Progenitor cell of endocrine pancreas (in vitro differentiated cells): ENCODE measurements at places on chromosomes 3 and 15.

DNA sequence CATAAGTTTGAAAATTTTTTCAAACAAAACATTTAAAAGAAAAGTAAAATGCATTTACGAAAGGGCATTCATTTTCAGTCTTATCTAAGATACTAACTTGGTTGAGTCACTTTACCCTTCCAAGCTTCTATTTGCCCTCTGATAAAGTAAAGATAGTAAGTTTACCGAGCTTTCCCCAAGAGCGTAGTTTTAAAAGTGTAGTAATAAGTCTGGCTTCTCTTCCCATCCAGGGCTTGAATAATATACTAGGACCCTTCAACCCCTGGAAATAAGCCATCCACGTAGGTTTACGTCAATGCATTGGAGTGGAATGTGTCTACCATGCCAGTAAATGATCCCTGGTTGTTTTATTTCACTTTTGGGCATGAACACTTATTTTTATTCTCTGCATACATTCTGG lies 608.3 kb downstream of the NTRK3 start:
- no peaks in the 10 kb centered on the region for H3K36me3 ChIP-seq
- no peak overlapping the region for H3K4me3 ChIP-seq
- no peak overlapping the region for H3K27ac ChIP-seq
- H3K4me1 ChIP-seq = peaks cover 4% of the 10 kb centered on the region
- no peak for DNase-seq

DNA sequence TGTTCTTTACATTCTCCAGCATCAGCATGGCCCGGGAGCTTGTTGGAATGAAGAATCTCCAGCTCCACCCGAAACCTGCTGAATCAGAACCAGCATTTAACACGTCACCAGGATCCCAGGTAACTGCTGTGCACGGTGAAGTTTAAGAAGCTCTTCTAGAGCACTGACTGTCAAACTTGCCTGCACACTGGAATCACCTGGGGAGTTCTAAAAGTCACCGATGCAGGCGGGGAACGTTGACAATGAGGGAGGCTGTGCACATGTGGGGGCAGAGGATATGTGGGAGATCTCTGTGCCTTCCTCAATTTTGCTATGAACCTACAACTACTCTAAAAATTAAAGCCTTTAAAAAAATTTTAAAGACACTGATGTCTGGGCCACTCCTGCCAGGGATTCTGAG lies 19.1 kb upstream of the PAQR5 start:
- H3K27ac ChIP-seq = no peak overlapping the region
- DNase-seq = no peak
- no peaks in the 10 kb centered on the region for H3K36me3 ChIP-seq
- peaks cover 14% of the 10 kb centered on the region for H3K27me3 ChIP-seq

DNA sequence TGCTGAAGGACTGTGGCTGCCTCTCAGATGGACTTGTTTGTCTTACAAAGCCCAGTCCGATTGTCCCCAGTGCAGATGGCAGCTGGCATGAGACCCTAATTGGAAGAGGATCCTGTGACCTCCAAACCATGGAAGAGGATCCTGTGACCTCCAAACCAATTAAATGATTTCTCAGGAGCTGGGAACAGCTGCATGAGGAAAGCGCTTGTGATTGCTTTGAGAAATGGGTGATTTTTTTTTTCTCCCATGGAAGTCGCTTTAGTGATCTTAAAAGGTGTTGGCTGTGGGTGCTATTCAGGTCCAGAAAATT lies 68.4 kb upstream of the LARS2 start:
- no peak for DNase-seq
- no peak overlapping the region for H3K27ac ChIP-seq
- H3K27me3 ChIP-seq = peaks cover 17% of the 10 kb centered on the region
- no peaks in the 10 kb centered on the region for H3K4me1 ChIP-seq
- H3K4me3 ChIP-seq = no peak overlapping the region

GRCh38 chr15:85752491-85752961 lies 42.2 kb downstream of the KLHL25 start:
- no peak overlapping the region for H3K4me3 ChIP-seq
- H3K36me3 ChIP-seq = peaks cover 10% of the 10 kb centered on the region
- peak overlapping the region; percentile 84 for H3K27ac ChIP-seq
- H3K27me3 ChIP-seq = no peaks in the 10 kb centered on the region
